ENCODE measurements at places on chromosomes 3 and 15. TPM values are rescaled to one million over a fixed set of nuclear protein-coding genes. Genes with fewer than 3 reads are reported as not detected.

GOLGA6D gene
- 0.40 TPM for polyA plus RNA-seq

FAM81A gene
- polyA plus RNA-seq = 21.5 TPM

GABRB3 gene
- polyA plus RNA-seq = 5.7 TPM

ARPP19 gene
- 137 TPM for polyA plus RNA-seq

PSTPIP1 gene
- polyA plus RNA-seq = 1.7 TPM

ZMYND10 gene
- polyA plus RNA-seq = 3.9 TPM

POC1A gene
- polyA plus RNA-seq = 10.6 TPM

ACAA1 gene
- polyA plus RNA-seq = 131 TPM

EHHADH gene
- polyA plus RNA-seq = 31.7 TPM

SLC9C1 gene
- 0.61 TPM for polyA plus RNA-seq

KY gene
- polyA plus RNA-seq = 1.4 TPM

- DNase-seq = no peak
These were observed 21.1 kb upstream of the ST6GAL1 start for GRCh38 chr3:186909078-186909853.

- no peak for DNase-seq
These were observed 19.6 kb downstream of the PLXND1 start for GRCh38 chr3:129586746-129587430.

- no peak for DNase-seq
These were observed 142.7 kb downstream of the THRB start for GRCh38 chr3:24351779-24352469.

DNA sequence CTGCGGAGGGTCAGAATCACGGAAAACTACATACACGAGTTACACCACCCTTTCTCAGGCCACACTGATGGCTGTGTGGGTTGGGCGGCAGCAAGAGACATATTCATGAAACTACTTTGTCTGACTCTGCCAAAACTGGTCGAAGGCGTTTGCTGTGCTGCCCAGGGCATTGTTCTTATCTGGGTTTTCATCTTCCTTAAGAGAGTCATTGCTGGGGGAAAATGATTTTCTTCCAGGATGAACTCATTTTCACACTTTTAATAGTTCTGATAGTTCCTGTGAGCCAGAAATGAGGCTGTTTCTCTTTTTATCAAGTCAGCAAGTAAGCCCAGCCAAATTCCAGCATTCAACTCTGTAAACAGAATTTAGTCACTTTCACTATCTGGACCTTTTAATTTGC, 47.6 kb downstream of the TRIM71 start:
- no peak for DNase-seq

GRCh38 chr3:138898301-138898700, 48.6 kb downstream of the FOXL2 start:
- DNase-seq = no peak

DNA sequence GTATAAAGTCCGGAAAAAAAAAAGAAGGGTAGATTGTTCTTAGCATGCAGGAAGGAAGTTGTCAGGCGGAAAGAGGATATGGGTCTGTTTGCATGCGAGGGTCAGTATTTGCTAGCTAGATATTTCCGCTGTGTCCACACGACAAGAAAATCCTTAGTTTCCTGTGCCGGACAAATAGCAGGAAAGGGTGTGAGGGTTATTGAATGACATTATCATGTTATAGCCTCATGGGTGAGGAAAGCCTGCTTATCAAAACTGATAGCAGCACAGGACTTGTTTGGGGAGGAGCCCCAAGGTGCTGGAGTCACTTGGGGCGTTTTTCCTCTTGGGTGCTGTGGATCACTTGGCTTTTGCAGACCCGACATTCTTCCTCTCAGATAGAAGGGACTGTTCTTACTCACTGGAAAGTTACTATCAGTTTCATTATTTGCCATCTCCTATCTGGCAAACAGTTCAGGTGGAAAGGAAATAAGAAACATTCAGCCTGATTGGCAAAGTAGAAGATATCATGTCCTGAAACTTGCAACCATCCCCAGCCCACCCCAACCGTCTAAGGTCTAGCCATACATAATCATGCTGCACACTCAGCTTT, 127.2 kb upstream of the DPH6 start:
- DNase-seq = no peak

DNA sequence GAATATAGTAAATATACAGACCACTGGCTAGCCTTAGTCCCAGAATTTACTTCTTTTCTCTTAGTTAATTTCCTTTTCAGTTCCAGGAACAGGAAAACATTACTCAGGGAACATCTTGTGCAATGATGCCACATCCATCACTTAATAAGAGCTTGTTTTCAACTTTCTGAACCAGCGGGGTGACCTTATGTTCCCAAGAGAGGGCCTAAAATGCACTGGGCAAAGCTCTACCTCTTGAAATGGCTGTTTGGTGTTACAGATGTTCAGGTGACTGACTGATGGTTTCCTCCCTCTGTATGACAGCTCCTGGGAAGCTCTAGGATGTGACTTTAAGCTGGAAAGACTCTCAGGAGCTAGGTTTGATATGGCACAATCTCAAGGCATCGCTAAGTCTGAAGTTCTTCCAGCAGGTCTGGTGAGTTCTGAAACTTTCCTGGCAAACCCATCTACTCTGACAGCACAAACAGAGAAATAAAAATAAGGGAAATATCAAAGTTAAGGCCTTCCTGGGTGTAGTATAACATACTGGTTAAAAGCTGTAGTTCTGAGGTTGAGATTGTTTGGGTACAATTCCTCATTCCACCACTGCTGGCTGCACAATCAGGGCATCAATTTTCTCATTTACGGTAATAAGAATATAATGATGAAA, 98.6 kb downstream of the ZIC1 start:
- DNase-seq = no peak

GRCh38 chr3:38585791-38586420, 63.6 kb downstream of the SCN5A start:
- no peak for DNase-seq

GRCh38 chr15:67070892-67071664, 5.7 kb downstream of the SMAD3 start:
- DNase-seq = no peak

DNA sequence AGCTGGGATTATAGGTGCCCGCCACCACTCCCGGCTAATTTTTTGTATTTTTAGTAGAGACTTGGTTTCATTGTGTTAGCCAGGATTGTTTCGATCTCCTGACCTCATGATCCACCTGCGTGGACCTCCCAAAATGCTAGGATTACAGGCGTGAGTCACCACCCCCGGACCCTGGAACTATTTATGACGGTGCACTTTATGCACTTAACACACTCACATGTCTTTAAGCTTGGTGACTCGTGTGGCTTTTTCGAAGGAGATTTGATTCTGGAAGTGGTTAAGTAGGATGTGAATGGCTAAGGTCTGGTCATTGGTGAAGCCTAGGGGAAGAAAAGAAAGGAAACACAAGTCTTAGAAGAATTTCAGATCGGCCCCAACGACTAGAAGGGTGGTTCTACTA, 20.3 kb downstream of the BBS4 start:
- DNase-seq = no peak

- no peak for DNase-seq
These were observed 89.3 kb upstream of the CCDC80 start for GRCh38 chr3:112730210-112730609.

GRCh38 chr3:42664438-42664803, 10.9 kb downstream of the ZBTB47 start:
- DNase-seq = no peak

DNA sequence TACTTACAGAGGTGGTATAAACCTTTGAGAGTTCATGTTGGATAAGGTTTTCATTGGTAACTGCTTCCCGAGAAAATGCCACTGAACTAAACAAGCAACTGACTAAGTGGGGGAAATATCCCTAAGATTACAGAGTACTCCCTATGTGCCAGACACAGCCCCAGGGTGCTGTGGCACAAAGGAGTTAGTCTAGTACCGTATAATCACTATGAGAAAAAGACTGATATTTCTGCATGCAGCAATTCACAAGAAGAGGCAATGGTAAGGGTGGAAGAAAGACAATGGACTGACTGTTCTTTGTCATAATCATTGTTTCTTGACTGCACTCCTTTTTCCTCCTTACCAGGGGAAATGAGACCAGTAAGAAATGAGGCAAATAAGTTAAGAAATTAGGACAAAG, 20.0 kb upstream of the SLC25A26 start:
- no peak for DNase-seq

DNA sequence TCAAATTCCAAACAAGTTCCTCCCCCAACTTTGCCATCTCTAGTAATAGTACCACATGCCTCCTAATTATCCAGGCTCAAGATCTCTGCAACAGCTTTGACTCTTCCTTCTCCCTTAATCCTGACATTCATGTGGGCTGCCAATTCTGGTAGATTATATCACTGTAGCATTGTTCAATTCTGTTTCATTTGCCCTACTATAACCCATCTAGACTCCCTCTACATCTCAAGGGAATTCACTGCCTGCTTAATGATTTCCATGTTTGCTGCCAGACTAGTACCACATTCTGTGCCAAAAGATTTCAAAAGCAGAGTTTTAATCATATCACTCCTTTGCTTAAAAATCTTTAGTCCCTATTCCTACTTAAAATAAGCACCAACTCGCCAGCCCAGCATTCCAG, 34.6 kb upstream of the PPIB start:
- no peak for DNase-seq

DNA sequence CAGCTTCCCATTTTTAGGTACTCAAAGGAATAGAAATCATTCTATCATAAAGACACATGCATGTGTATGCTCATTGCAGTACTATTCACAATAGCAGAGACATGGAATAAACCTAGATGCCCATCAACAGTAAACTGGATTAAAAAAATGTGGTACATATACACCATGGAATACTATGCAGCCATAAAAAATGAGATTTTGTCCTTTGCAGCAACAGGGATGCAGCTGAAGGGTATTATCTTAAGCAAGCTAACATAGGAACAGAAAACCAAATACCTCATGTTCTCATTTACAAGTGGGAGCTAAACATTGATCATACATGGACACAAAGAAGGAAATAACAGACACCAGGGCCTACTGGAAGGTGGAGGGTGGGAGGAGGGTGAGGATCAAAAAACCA, 33.1 kb upstream of the COL6A5 start:
- DNase-seq = no peak

- no peak for DNase-seq
These were observed 105.4 kb upstream of the ANKRD28 start for GRCh38 chr3:15903164-15903563.

- DNase-seq = no peak
These were observed 301.4 kb downstream of the UACA start for GRCh38 chr15:70461992-70462391.

All from renal cortex interstitium (tissue), 15 donors.